ENCODE measurements at places on chromosomes 12 and 14.
A peak's percentile ranks its signal among the peaks of the same experiment; 100 is the strongest.

DNA sequence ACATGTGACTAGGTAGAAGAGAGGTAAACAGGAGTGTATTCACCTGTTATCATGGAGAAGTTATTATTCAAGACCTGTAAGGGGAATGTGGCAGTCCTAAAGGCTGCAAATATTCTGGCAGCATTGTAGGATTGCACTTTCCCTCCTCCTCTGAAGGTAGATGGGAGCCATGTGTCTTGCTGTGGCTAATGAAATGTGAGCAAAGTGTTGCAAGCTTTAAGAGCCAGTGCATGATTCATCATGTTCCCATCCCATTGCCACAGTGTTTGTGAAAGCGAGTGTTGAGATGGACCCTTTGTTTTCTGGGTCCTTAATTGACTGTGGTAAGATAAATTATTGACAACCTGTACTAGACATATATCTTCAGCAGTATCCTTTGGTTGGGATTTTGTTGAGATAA, 128.7 kb downstream of the RGS6 start:
- no peak for DNase-seq

GRCh38 chr12:108907839-108908351, 28.0 kb downstream of the DAO start:
- peak; percentile 33 for DNase-seq

- no peak for DNase-seq
Measured at GRCh38 chr12:75877763-75878621, 153.6 kb downstream of the PHLDA1 start.

GRCh38 chr12:99092100-99092851, 447.2 kb downstream of the APAF1 start:
- DNase-seq = no peak

GRCh38 chr12:93407054-93407962, 29.6 kb downstream of the NUDT4 start:
- DNase-seq = peak; percentile 27

- DNase-seq = peak; percentile 73
Measured at GRCh38 chr14:65170768-65171507, 68.6 kb upstream of the MAX start.

DNA sequence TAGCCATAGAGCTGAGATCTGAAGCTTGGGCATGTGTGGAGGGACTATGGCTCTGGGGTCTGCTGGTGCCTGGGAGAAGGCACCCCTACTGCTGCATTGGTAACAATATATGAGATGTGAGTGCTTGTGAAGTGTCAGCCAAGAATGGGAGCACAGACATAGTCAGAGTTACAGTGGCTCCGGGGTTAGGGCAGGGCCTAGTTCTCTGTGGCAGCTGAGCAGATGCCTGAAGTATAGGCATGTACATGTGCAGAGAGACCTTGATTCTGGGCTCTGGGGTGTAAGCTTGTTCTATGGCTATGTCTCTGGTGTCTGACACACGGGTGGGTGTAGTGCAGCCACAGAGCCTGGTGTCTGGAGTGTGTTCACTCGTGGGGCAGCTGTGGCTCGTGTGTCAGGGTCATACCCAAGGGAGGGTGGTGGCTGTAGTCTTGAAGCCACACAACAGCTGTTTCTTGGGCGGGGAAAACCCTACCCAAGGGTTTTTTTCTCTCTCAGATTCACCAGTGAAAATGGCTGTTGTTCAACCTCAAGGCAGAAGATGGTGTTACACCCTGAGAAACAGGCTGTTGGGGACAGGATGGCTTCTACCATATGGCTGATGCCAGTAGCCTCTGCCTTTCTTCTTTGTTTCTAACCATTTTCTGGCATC, 11.9 kb upstream of the TCL1A start:
- DNase-seq = no peak

GRCh38 chr12:70364695-70365397, 1.2 kb upstream of the KCNMB4 start:
- DNase-seq = no peak

GRCh38 chr12:111270239-111270638, 98.7 kb downstream of the PHETA1 start:
- DNase-seq = no peak

DNA sequence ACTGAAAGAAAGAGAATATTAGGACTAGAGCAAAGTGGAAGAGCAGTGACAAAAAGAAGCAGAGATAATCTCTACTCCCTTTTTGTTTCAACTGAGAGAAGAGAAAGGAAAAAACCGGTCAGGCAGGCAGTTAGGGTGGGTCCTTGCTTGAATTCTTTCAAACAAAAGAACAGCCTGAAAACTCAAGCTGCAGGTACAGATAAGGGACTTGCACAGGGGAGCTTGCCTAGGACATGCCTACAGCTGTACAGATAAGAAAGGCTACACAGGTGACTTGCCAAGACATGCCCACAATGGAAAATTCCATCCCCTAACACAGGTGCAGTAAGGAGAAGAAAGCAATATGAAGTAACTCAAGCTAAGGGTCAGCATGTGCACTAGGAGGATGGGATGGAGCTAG, 532.2 kb upstream of the MIS18BP1 start:
- DNase-seq = no peak

- no peak for DNase-seq
Measured at GRCh38 chr12:1504304-1504894, 90.0 kb downstream of the FBXL14 start.

DNA sequence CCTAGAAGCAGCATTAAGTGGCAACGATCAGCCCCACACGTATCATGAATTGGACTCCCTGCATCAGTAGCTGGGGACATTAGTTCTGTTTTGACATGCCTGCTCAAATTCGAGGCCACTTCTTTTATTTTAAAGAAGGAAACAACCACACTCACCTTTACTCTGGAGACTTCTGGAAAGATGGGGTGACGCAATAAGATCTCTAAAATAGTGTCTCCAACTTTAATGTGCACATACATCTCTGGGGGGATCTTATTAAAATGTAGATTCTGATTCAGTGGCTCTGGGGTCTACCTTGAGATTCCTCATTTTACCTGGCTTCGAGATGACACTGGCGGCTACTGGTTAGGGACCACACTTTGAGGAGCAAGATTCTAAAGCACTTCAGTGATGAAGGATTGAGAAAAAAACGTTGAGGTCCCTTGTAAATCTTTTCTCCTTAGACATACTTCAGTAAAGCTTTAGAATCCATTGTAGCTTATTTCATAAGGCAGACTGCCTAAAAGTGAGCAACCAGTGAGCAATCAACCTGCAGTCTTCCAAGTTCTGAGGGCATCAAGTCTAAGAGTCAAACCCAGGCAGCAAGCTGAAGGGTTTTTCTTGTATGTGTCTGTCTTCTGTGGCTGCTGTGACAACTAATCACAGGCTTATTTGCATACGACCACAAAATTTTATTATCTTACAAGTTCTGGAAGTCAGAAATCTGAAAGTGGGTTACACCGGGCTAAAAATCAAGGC, 718.6 kb upstream of the TBX3 start:
- DNase-seq = no peak

DNA sequence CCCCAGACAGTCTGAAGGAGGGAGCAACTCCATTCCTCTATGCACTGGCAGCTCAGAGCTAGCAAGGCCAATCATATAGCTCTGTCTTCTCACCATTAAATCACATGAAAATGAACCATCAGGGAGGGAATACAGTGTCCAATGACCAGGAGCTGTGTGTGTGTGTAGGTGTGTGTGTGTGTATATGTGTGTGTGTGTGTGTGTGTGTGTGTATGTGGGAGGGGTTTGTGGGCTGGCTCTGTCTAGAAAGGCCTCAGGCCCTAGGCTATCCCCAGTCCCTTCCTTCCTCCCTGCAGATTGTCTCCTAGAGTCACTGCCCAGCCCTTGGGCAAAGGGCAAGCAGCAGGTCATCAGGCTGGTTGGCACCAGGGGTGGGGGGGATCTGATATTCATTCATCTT, 5.7 kb upstream of the SUSD6 start:
- no peak for DNase-seq

- DNase-seq = no peak
Measured at GRCh38 chr12:47729233-47729632, 3.9 kb upstream of the ENDOU start.

- no peak for DNase-seq
Measured at GRCh38 chr12:67592228-67593011, 56.1 kb upstream of the DYRK2 start.

DNA sequence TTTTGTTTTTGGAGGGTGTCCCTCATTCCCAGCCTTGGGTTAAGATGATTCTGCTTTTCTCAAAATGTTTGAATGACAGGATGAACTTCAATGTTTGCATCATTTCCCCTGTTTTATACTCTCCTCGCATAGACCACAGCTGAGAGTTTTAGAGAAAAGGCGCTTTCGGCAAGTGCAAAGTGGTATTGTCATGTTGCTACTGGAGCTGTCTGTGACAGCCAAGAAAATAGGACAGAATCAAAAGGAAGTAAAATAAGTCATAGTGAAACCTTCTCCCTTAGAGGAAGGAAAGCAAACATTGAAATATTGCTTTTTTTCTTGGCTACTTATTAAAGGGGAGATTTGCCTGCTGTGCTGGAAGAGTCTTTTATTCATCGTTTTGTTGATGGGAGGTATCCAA, 33.5 kb upstream of the ARHGAP5 start:
- no peak for DNase-seq

DNA sequence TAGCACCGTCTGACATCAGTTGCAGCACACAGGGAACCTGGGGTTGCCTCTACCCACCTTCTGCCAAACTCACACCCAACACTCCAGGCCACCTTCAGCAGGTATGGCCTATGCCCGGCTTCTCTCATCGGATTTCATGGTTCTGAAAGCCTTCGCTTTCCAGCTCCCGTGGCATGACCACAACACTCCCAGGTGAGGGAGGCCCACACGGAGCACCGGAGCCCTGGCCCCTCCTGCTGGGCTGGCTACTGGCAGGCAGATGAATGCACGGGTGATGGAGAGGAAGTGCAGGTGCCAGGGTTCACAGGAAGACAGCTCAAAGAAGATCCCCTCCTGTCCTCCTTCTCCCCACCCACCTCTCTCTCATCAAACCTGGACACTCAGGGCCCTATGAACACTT, 37.2 kb downstream of the CACNA2D4 start:
- no peak for DNase-seq

GRCh38 chr14:69327507-69327906, 67.5 kb downstream of the GALNT16 start:
- no peak for DNase-seq

DNA sequence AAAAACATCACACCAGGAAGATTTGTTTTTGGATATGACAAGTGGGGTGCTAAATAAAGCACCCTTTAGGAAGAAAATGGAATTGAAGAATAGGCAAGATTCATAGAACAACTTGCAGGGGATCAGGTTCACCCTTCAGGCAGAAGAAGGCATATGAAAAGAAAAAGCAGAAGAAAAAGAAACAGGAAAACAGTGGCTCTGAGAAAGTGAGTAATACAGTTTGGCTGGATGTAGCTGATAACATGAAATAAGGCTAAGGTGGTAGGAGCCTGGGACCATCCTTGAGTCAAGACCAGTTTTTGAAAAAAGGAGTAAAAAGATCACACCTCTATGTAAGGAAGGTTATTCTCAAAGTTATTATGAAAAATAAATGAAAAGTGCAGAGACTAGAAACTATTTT, 42.4 kb downstream of the TRIP11 start:
- no peak for DNase-seq

DNA sequence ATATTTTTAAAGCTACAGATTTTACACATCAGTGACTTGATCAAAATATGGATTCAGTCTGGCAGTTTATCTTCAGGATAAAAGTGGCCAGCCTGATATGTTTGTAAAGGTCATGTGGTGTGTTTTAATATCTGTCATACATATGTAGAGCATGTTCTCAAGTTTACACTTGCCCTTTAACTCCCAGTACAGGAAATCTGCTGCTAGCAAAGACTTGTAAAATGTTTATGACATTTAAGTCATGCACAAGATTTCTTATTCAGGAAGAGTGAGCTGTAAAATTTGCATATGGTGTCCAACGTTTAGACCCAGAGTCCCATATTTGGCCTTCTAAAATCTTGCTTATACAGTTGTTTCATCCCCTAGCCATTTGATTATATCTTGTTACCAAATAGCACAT, 197.5 kb upstream of the FLRT2 start:
- DNase-seq = no peak

DNA sequence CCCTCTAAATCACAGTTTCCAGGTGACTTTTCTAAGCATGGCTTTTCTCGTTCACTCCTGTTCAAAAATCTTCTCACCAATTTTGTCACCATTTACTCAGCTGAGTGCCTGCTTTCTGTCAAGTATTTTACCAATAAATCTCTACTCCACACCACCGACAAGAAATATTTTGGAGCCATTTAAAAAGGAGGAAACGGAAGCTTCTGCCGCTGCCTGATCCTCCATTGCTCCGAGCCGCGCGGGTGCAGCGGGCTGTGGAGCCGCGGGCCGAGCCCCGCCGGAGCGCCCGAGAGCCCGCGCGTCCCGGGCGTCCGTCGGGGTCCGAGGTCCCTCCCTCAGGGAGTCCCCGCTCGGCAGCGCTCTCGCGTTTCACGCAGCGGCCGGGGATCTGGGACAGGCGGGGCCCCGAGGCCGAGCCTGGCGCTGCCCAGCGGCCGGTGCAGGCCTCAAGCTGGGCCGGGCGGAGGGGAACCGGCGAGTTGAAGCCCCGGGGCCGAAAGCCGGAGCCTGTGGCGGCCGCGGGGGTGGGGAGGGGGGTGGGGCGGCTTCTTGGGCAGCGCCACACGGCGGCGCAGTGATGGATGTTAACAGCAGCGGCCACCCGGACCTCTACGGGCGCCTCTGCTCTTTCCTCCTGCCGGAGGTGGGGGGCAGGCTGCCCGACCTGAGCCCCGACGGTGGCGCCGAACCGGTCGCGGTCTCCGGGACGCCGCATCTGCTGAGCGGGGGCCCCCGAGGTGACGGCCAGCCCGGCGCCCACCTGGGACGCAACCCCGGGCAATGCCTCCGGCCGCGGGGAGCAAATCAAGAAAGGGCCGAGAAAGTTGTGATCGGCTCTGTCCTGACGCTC, 1.1 kb upstream of the HEBP1 start:
- DNase-seq = peak; percentile 79

- DNase-seq = no peak
Measured at GRCh38 chr12:56014205-56014604, 6.6 kb upstream of the IKZF4 start.

DNA sequence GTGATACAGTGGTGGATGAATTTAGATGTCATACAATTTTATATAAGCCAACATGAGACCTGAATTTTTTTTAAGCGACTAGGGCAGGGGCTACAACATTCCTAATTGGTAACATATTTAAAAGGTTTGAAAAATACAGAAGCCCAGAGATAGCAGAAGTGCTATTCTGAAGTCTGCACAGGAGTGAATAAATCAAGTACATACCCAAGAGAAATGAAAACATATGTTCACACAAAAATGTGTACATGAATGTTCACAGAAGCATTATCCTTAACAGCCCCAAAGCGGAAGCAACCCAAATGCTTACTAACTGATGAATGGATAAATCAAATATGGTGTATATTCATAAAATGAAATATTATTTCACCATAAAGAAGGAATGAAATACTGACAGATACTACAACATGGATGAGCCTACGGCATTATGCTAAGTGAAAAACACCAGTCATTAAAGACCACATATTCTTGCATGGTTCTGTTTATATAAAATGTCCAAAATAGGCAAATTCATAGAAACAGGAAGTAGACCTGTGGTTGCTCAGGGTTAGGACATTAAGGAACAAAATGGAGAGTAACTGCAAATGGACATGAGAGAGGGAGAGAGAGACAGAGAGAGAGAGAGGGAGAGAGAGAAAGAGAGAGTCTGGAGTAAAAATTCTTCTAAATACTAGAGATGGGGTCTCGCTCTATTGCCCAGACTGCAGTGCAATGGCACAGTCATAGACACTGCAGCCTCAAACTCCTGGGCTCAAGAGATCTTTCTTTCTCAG, 28.0 kb upstream of the GXYLT1 start:
- no peak for DNase-seq

All from GM23338 (cell line).